Smooth muscle cell of trachea (primary cell): ENCODE measurements at places on chromosomes 13 and 19. TPM values are rescaled to one million over a fixed set of nuclear protein-coding genes. Genes with fewer than 3 reads are reported as not detected.

Gene ZNF575
- total RNA-seq: 0.29 and 0.66 TPM in 2 replicates

Gene CYP4F12
- not detected in 2 replicates for total RNA-seq

Gene UPF3A
- 19.4 and 28.5 TPM in 2 replicates for total RNA-seq

Gene ATP12A
- total RNA-seq: not detected in 2 replicates

Gene SULT2A1
- total RNA-seq: not detected in 2 replicates

Gene KRTDAP
- total RNA-seq: not detected in 2 replicates

Gene NTF4
- not detected in 2 replicates for total RNA-seq

Gene NUMBL
- total RNA-seq: 91.5 and 93.2 TPM in 2 replicates

Gene CGB7
- not detected in 2 replicates for total RNA-seq

Gene ERF
- total RNA-seq: 26.0 and 31.9 TPM in 2 replicates

Gene ATP4B
- 0.17 TPM in 1 of 2 replicates, not detected in the other for total RNA-seq

Gene ZNF175
- 4.8 and 8.7 TPM in 2 replicates for total RNA-seq

Gene TMEM150B
- total RNA-seq: not detected in 2 replicates

Gene COL4A2
- total RNA-seq: 56.1 and 85.3 TPM in 2 replicates

Gene SLC46A3
- 2.3 and 5.1 TPM in 2 replicates for total RNA-seq

Gene KLK6
- not detected in 2 replicates for total RNA-seq

Gene TGFB1
- total RNA-seq: 12.1 and 15.7 TPM in 2 replicates

Gene MCEMP1
- total RNA-seq: not detected in 2 replicates
